ENCODE measurements at places on chromosomes 2 and 18.
A peak's percentile ranks its signal among the peaks of the same experiment; 100 is the strongest.

DNA sequence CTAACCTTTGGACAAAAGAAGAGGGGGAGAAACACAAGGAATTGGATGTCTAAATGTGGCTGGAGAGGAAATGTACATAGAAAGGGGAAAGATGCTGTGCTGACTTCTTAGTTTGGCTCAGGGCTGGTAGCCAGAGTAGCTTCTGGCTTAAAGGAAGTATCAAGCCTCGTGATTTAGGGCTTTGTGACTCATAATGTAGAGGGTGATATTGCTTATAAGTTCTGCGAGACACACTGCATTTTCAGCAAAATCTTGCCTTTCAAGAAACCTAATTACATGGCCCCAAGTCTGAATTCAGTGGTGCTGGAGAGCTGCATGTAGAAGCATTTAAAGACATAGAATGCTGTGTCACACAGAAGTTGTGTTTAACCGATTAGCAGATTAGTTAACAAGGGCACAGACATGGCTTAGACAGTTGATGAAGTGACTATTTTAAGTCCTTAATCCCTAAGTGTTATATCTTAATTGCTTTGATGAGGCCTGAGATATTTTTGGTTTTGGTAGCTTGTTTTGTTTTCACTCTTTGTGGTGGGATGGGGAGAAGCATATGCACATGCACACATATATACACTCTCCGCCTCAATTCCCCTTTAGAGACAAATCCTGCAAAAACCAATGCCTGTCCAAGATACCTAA lies 66.4 kb downstream of the EPAS1 start:
- DNase-seq, result no peak

- DNase-seq, result no peak
Measured at GRCh38 chr18:67652288-67652687, 135.8 kb upstream of the DSEL start.

DNA sequence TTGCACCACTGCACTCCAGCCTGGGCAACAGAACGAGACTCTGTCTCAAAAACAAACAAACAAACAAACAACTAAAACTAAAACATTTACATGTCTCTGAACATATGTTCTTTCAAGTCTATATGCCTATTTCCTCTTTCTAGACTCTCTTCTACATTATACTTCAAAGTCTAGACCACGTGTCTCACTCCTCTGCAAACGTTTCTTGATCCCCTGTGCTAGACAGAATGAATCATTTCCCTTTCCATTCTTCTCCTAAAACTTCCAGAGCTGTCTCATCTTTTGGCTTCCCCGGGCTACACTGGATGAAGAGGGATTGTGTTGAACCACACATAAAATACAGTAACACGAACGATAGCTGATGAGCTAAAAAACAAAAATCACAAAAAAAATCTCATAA lies 67.1 kb downstream of the BAZ2B start:
- DNase-seq, result no peak

DNA sequence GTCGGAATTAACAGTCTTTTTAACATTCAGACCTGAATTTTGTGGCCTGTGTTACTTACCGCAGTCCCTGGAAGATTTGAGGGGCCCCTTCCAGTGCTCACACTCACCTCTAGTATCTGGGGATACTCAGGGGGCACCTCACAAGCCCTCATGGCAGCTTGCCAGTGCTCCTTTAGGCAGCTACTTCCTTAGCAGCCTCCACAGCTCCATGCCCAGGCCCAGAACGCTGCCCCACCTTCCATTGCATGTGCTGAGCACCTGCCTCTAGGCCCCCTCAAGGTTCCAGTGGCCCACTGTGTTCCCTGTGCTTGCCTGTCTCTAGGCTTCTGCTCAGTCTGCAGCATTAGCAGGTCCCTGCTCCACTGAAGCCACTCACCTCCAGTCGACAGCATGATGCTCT lies 30.0 kb upstream of the PLA2R1 start:
- no peak for DNase-seq

DNA sequence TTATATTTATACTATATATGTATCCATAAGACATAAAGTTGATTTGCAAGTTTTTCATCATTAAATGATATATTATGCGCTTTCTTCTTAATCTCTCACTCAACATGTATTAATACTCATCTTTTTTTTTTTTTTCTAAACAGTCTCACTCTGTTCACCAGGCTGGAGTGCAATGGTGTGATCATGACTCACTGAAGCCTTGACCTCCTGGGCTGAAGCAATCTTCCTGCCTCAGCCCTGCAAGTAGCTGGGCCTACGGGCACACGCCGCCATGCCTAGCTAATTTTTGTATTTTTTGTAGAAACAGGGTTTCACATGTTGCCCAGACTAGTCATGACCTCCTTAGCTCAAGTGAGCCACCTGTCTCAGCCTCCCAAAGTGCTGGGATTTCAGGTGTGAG lies 51.4 kb upstream of the MAP4K3 start:
- DNase-seq, result no peak

GRCh38 chr2:237818066-237818473 lies 19.5 kb downstream of the RBM44 start:
- no peak for DNase-seq

- no peak for DNase-seq
Measured at GRCh38 chr2:133433455-133434451, 134.5 kb downstream of the NCKAP5 start.

GRCh38 chr18:12659904-12660605 lies 2.1 kb upstream of the SPIRE1 start:
- DNase-seq, result no peak

- no peak for DNase-seq
Measured at GRCh38 chr18:78984941-78985784, 5.5 kb downstream of the SALL3 start.

DNA sequence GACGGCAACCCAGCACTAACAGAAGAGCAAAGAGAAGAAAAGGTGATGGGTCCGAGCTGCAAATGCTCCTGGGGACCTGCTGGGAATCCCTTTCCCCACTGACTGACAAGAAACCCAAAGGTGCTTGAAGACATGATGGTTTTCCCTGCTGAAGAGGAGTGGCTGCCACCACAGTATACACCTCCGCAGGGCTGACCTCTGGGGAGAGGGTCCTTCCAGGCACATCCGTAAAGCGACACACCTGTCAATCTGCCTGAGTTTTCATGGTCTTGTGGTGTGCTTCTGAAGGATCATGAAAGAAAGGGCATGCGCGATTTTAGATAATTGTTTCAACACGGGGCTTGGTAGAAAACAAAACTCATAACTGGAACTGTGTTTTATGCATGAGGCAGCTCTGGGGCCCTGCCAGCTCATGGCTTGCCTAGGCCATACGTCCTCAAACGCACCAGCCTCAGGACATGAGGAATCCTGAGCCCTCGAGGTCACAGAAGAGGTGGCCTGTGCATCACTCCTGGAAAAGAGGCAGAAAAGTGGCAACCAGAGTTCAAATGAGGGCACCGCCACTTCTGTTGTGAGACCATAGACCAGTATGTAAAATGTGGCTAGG lies 51.8 kb downstream of the SERTAD2 start:
- DNase-seq, result peak; percentile 67

GRCh38 chr2:238168196-238169047 lies 9.7 kb downstream of the ERFE start:
- DNase-seq, result no peak

DNA sequence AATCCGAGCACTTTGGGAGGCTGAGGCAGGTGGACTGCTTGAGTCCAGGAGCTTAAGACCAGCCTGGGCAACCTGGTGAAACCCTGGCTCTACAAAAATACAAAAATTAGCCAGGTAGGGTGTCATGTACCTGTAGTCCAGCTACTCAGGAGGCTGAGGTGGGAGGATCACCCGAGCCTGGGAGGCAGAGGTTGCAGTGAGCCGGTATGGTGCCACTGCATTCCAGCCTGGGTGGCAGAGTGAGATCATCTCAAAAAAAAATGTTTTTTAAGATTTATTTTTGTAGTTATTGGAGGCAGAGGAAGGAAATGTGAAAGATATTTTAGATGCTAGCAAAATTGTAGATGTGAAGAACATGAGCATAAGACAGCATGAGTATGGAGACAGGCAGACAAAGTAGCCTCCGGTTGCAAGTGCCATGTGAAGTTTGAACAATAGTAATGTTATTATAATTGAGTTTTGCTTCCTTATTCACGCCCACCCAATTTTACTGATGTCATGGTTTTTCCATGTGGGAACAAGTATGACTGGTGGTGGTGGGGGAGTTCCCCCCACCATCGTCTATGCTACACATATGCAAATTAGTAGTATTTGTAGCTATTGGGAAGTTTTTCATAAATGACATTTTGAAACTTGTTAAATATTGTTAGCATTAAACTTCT lies 18.0 kb downstream of the REL start:
- DNase-seq, result no peak

GRCh38 chr2:64273524-64274398 lies 129.5 kb upstream of the PELI1 start:
- no peak for DNase-seq

DNA sequence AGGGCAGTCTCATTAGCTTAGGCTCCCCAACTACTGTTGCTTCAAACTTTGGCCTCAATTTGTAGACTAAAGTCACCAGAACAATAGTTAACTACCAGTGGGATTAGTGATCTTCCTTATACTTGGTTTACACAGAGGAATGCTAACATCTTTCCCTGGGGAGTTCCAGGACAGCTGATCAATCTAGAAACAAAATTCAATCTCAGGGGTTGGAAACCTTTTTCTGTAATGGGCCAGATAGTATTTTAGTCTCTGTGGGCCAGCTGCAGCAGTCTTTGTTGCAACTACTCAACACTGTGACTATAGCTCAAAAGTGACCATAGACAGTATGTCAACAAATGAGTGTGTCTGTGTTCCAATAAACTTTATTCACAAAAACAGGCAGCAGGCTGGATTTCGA lies 85.7 kb downstream of the METTL8 start:
- DNase-seq, result no peak

DNA sequence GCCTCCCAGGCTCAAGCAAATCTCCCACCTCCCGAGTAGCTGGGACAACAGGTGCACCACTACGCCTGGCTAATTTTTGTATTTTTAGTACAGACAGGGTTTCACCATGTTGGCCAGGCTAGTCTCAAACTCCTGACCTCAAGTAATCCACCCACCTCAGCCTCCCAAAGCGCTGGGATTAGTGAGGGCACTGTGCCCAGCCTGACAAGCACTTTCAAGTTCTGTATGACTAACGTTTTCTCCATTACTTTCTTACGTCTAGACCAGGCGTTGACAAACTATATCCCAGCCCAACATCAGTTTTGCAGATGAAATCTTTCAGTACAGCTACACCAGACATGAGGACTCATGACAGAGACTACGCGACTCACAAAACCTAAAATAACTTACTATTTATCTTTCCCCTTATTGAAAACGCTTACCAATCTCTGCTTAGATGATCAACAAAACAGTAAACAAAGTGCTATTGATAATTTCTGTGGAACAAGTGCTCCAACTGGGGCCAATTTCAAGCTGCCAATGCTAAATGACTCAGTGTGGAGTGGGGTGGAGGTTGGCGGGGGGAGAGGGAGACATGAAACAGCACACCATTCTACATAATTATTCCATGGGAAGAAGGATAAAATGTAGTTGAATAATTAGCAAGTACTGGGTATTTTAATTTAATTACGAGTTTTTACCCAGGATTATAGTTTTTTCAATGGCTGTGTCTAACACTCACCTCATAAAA lies 59.1 kb downstream of the SAP130 start:
- DNase-seq, result no peak

GRCh38 chr2:43075054-43075593 lies 151.3 kb downstream of the ZFP36L2 start:
- DNase-seq, result no peak

DNA sequence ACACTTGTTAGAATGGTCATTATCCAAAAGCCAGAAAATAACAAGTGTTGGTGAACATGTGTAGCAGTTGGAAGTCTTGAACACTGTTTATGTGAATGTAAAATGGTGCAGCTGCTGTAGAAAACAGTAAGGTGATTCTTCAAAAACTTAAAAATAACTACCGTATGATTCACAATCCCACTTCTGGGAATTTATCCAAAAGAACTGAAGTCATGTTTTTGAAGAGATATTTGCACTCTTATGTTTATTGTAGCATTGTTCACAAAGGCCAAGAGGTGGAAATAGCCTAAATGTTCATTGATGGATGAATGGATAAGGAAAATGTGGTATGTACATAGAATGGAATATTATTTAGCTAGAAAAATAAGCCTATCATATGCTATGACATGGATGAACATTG lies 6.3 kb upstream of the SPP2 start:
- DNase-seq, result no peak

DNA sequence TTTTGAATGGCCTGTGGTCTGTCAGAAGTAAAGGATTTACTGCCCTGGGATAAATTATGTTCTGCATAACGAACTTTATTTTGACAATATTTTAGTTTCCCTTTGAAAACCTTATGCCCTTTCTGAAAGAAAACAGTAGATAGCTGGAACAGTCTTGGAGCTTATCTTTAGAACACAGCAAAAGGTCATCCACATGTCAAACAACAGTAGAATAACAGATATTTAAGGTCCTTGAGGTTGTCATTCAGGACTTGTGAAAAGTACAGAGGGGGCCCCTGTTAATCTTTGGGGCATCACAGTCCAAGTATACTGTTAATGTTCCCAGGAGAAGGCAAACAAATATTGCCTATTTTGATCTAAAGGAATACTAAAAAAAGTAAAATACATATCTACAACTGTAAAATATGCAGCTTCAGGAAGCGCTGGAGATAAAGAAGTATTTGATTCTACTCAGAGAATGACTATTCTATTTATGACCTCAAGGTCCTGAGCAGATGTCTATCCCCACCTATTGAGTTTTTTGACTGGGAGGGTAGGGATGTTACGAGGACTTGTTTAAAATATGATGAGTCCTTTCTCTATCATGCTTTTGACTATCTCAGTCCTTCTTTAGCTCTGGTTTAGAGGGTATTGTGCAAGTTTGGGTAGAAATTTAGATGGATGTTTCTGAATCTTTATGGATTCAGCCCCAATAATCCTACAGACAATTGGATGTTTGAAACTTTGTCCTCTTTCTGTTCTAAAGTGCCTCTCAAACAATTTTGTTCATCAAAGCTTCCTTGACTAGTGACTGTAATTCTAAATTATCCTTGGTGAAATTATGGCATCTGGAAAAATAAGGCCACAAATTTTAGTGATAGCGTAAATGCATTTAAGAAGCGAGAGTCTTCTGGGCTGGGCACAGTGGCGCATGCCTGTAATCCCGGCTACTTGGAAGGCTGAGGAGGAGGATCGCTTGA lies 25.1 kb upstream of the TMEM214 start:
- no peak for DNase-seq

GRCh38 chr2:236935083-236935482 lies 150.6 kb upstream of the COPS8 start:
- peak; percentile 62 for DNase-seq

DNA sequence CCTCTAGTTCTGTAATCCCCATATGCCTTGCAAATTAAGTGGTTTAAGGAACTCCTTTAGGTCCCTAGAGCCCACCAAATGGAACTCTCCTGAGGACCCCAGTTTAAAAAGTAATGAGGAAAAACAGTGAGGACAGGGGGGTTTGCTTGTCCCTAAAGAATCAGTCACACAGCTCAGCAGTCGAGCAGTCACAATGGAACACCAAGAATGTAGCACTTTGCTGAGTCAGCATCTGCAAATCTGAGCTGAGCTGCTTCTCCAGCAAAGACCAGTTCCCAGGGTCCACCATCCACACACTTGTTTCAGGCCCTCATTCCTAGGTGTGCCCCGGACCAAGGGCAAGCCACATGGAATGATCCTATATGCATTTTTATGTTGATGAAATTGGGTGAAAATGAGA lies 46.2 kb upstream of the NEDD4L start:
- DNase-seq, result no peak

GRCh38 chr2:179538406-179539123 lies 273.9 kb upstream of the SESTD1 start:
- DNase-seq, result no peak

- DNase-seq, result no peak
Measured at GRCh38 chr2:163734401-163734800, 1.4 kb downstream of the FIGN start.
